Right ventricle myocardium superior (tissue), 1 donor: ENCODE measurements at places on chromosomes 2 and 18.
A peak's percentile ranks its signal among the peaks of the same experiment; 100 is the strongest.

- DNase-seq, result no peak
Observed at GRCh38 chr18:52391810-52392559, 52.0 kb downstream of the DCC start.

DNA sequence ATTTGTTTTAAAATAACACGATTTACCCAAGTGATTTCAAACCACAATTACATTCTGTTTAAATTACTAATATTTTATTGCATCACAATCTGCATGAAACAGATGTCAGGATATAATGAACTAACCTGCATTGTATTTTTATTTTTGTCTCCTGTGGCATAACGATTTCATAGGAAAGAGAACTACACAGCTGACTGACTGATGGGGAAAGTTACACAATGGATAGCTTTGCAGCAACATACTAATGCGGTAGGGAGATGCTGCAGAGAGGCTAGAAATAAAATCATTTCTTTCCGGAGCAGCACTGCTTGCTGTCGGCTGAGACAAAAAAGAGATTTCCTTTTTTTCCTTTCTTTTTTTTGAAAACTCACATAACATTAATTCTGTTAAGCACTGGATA lies 36.9 kb downstream of the SCN1A start:
- DNase-seq, result no peak

- no peak for DNase-seq
Observed at GRCh38 chr2:231002641-231003040, 6.7 kb downstream of the SPATA3 start.

DNA sequence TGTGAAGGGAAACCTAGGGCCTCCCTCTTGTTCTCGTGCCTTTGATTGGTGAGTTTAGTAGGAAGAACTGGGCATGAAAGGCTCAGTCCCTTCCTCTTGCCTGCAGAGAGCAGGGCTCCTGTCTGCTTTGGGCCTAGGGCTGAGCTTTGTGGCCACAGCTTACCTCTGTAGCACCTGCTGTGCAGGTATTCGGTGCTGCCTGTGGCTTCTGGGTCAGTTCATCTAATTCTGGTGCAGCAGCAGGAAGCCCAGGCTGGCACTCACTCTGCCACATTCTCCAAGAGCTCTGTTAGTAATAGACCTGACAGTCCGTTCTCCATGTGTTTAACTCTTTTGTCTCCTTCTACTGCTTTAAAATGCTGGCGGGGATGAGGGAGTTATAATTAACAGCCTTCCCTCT lies 96.5 kb downstream of the DLGAP1 start:
- DNase-seq, result no peak

DNA sequence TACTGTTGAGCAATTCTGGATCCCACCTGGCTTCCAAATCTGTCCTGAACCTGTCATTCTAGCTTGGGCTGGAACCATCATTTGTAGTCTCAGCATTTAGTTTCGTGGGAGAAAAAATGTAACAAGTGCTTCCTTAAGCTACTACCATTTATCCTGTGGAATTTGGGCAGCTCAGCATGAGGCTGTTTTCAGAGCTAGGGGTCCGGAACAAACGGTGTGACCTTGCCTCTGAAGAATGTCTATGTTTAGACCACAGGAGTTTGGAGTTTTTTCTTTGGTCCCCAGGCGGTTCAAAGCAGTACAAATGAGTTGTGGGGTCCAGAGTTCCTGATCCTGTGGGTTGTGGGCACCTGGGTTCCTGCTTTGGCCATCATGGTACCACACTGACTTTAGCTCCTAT lies 59.1 kb upstream of the TMEM178A start:
- no peak for DNase-seq

GRCh38 chr2:46812361-46813019 lies 103.1 kb downstream of the MCFD2 start:
- DNase-seq, result peak; percentile 80

GRCh38 chr2:19350678-19351401 lies 7.6 kb downstream of the OSR1 start:
- DNase-seq, result no peak

- peak; percentile 57 for DNase-seq
Observed at GRCh38 chr2:181656450-181657291, at the start of gene CERKL. TSS of gene CERKL (minus strand) at chr2:181657105. CDS start at chr2:181657006, 99 bp downstream.

- DNase-seq, result no peak
Observed at GRCh38 chr2:241804326-241805229, 4.4 kb upstream of the NEU4 start.

DNA sequence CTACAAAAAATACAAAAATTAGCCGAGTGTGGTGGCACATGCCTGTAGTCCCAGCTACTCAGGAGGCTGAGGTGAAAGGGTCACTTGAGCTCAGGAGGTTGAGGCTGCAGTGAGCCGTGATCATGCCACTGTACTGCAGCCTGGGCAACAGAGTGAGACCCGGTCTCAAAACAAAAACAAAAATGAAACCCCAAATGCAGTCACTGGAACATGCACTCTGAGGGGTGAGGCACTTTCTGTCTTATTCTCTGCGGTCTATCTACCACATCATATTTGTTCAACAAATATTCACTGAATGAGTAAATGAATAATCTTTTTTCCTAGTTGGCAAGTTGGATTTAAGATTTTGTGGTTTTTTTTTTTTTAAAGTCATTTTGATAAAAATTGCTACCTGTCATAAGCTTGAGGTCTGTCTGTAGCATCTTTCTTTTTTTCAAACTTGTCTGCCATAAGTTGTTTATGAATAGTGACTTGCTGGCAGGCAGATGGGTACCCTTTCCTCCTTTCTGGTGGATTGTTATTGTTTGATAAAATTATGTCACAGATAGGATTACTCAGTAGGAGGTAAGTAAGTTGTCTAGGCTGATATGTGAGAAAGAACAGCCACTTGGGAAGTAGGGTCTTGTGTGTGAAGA lies 11.8 kb downstream of the CHRNA1 start:
- no peak for DNase-seq

- DNase-seq, result peak; percentile 80
Observed at GRCh38 chr2:71548646-71549425, 95.5 kb downstream of the DYSF start.

- DNase-seq, result no peak
Observed at GRCh38 chr2:98233941-98234340, 112.3 kb upstream of the CNGA3 start.

DNA sequence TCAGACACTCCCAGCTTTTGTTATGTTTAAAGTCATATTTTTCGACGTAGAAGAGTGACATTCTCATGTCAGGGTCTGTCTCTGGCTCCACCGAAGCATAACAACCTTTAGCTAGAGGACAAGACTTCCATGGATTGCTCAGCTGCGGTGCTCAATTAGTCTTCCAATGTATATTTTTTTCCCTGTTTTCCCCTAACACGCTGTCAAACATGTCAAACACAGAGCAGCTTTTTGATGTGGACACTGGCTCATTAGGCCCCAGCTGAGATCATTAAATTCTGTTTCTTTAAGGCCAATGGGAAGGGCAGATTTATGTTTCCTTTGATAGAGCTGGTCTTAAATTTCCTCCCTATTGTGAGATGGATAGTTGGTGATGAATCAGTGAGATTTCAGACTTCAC lies 525.4 kb downstream of the PIK3C3 start:
- DNase-seq, result no peak

DNA sequence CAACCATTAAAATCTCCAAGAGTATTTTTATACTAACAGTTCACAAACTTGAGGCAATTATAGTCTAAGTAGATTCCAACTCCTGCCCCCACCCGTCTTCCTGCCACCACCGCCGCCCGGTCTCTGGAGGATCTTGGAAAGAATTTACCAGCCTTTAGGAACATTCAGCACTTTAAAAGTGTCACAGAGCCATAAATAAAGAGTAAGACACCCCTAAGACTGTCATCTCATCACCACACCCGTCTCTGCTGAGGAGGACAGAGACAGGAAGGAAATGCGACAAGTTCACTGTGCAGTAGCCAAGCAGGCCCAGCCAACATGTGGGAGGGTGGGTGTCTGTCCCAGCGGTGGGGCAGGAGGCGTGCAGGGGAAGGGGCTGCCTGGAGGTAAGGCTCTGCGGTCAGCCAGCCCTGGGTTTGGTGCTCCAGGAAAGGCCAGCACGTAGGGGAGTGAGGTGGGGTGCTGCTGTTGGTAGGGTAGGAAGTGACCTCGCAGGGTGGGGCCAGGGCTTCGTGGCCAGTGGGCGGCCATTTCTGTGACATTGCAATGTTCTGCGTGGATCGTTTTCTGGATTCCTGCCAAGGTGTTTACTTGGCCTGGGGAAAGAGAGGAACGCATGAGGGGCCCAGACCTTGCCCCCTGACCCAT lies 111.6 kb downstream of the FAM210A start:
- no peak for DNase-seq

DNA sequence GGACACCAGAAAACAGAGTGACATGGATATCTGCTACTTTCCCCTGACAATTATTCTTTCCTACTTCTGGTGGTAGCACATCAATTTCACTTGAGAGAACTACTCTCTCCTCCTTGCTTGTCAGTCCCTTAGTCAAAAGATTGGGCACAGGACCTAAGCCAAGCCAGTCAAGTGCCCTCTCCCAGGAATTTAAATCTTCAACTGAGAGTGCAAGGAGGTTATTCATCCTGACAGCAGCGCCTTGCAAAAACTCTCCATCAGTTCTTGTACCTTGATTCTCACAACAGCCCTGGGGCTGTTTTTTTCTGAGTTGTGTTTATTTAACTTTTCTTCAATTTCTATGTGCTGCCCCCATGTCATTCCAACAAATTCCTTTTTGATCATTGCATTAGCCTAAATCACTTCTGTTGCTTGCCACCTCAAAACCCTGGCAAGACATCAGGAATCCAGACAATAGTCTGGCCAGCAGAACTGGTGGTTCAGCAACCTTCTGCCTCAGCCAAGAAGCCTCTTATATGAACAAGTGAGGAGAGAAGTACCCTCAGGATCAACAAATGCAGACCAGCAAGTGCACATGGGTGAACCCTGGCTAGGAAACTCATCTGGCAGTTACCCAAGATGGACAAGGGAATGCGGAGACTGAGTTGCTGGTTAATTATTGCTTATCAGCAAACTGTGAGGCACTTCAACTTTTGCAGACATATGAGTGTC lies 19.4 kb downstream of the COL4A3 start:
- no peak for DNase-seq

DNA sequence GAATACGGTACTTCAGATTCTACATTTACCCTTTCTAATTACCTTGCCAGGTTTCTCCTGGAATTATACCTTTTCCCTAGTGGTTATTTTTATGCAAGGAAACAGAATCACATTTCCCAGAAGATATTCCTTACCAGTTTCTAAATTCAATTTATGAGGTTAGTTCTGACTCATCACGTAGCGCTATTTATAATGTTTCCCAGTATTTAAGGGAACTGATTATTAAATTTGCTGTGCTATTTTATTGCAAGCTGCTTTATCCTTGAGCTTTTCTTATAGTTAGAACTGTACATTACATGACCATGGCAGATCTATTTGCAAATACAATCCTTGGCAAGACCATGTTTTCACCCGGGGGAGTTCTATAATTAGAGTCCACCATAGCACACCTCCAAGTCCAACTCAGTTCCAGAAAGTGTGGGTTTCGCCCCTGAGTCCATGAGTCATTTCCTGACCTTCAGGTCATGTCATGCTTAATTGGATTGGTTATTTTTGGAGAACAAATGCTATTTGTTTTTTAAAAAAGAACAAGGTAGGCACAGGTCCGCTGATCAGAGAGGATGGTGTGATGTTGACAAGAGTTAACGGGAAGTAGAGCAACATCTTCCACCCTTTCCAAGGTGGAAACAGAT lies 126.6 kb downstream of the ZNF532 start:
- DNase-seq, result no peak

DNA sequence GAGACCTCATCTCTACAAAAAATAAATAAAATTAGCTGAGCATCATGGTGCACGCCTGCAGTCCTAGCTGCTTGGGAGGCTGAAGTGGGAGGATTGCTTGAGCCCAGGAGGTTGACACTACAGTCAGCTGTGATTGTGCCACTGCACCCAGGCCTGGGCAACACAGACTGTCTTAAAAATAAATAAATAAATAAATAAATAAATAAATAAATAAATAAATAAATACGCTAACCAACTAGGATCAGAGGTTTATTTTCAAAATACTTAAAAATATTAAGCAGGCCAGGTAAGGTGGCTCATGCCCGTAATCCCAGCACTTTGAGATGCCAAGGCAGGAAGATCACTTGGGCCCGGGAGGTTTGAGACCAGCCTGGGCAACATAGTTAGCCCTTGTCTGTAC lies 63.6 kb downstream of the KCNG3 start:
- no peak for DNase-seq

DNA sequence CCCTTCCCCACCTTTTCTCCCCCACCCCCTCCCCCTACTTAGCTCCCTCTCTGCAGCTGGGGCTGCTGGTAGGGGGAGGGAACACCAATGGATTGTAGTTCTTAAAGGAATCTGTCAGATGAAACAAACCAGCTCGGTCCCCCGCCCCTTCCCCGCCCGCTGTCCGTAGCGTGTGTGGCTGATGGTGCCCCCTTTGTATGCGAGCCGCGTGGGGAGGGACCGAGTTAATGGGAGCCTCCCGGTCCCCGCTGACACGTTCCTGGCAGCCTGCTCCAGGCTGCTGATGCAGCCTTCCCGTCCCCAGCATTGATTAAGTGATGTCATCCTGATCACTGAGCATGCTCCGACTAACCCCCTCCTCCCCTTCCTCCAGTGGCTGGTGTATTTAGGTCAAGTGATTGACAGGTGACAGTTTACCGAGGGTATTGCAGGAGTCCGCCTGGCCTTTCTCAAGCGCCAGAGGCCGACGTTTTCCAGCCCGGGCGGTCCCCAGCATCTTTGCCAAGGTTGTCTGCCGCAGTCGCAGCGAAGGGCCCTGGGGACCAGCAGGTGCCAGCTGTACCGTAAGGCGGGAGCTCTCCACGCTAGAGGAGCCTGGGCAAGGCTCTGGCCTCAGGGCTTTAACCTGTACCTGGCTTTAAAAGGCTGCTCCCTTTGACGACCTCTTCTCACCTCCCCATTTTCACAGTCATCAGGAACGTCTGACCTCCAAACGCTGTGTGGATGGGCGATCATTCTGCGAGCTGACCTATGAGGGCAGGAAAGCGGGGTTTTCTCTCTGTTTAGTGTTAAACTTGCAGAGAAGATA lies 1.8 kb downstream of the KIF5C start:
- DNase-seq, result peak; percentile 47

- DNase-seq, result no peak
Observed at GRCh38 chr2:233060980-233061590, 943 bp downstream of the INPP5D start.

- DNase-seq, result no peak
Observed at GRCh38 chr2:197075754-197076337, 149.3 kb upstream of the PGAP1 start.

GRCh38 chr2:170301626-170302025 lies 123.7 kb downstream of the MYO3B start:
- DNase-seq, result no peak

DNA sequence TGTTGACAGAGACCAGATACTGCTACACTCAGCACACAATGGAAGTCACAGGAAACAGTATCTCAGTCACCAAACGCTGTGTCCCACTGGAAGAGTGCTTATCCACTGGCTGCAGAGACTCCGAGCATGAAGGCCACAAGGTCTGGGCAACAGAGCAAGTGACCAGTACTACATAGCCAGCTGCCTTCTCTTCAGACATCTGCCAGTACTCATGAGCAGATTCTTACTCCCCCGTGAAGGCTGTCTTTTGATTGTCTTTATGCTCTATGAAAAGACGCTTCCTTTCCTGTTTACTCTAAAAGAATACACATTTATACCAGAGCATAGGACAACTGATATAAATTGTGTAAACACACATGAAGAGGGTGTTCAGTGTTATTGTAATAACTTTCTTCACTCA lies 118.9 kb downstream of the MMADHC start:
- no peak for DNase-seq

- no peak for DNase-seq
Observed at GRCh38 chr18:44458777-44459176, 221.9 kb upstream of the SETBP1 start.
